Epithelial cell of proximal tubule (primary cell): ENCODE measurements at places on chromosomes 7 and 10.

- no peak for DNase-seq
These were observed 6.9 kb downstream of the PPP2R2D start for GRCh38 chr10:131907679-131908078.

DNA sequence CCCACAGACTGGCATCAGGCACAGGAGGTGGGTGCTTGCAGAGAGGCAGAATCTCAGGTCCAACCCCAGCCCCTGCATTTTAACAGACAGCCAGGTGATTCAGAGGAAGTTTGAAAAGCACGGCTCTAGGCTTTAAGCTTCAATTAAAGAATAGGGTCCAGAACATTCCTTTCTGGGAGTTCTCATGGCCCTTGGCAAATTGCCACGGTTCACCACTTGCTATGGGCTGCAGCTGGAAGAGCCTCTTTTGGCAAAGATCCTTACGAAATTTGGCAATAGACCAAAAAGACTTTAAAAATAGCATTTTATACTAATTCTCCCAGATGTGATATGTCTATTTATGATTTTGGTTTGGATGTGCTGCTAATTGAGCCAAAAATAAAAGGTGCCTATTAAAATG, 148.1 kb downstream of the ITGA8 start:
- no peak for DNase-seq

DNA sequence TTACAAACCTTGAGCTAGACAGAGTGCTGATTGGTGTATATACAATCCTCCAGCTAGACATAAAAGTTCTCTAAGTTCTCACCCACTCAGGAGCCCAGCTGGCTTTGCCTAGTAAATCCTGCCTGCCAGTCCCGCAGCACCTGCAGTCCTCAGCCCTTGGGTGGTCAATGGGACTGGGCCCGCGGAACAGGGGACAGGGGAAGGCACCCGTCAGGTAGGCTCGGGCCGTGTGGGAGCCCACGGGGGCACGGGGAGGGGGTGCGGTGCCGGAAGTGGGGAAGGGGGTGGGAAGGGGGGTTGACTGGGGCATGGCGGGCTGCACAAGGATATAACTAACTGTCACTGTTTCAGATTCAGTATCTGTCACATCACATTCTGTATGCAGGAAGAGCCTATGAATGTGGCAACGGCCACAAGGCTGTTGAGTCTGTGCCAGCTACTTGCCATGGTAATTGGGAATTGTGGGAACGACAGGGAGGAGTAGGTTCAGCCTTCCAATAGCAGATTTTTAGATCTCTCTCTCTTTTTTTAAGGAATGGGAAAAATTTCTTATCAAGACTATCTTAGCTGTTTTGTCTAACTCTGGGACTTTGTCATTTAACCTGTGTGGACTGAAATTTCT, 205.1 kb upstream of the PLPP4 start:
- no peak for DNase-seq

DNA sequence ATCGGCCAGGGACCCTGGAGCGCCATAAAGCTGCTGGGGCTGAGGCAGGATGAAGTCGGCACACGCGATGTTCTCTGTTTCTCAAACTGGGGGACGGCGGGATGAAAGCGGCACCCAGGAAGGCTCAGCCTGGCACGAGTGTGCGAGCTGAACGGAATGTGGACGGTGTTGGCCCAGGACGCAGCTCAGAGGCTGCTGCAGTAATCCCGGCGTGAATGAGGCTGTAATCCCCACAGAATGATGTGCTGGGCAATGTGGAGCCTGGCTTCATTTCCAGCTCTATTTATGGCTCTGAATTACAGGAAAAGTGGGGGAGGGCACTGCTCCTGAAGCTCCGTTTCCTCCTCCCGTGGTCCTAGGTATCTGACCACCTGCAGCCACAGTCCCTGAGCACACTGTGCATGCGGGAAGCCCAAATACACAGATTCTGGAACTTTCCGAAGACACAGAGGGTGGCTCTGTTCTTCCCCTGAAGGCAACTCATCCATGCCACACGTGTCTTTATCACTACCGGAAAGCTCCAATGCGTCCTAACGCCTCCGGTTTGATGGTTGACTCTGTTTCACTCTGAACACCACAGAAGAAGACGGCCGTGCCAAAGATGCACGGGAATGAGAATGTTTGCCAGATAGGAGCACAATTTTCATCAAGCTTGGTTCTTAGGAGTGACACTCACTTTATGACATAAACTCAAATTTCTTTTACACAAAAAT, 37.6 kb downstream of the KLF6 start:
- no peak for DNase-seq

DNA sequence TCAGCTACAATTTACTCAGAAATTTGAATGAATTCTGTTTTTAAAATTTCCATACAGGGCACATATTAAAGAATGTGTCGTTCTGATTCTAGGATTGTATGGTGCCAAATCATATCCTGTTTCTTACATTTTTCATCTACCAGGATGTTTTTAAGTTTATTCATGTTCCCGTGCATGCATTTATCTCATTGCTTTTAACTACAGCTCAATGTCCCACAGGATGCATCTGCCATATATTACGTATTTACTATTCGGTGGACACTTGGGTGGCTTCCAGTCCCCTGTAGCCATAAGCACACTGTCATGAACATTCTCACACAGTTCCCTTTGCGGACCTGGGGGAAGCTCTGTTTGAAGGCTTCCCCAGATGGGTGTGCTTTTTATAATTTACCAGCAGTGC, 122.3 kb downstream of the CCDC71L start:
- no peak for DNase-seq
